Fibroblast of the aortic adventitia (primary cell): ENCODE measurements at places on chromosomes 2 and 18. TPM values are rescaled to one million over a fixed set of nuclear protein-coding genes. Genes with fewer than 3 reads are reported as not detected.

The DUSP19 gene
- 1.6 and 4.8 TPM in 2 replicates for total RNA-seq

GRCh38 chr18:78814766-78815165 lies 164.9 kb upstream of the SALL3 start:
- DNase-seq: no peak

DNA sequence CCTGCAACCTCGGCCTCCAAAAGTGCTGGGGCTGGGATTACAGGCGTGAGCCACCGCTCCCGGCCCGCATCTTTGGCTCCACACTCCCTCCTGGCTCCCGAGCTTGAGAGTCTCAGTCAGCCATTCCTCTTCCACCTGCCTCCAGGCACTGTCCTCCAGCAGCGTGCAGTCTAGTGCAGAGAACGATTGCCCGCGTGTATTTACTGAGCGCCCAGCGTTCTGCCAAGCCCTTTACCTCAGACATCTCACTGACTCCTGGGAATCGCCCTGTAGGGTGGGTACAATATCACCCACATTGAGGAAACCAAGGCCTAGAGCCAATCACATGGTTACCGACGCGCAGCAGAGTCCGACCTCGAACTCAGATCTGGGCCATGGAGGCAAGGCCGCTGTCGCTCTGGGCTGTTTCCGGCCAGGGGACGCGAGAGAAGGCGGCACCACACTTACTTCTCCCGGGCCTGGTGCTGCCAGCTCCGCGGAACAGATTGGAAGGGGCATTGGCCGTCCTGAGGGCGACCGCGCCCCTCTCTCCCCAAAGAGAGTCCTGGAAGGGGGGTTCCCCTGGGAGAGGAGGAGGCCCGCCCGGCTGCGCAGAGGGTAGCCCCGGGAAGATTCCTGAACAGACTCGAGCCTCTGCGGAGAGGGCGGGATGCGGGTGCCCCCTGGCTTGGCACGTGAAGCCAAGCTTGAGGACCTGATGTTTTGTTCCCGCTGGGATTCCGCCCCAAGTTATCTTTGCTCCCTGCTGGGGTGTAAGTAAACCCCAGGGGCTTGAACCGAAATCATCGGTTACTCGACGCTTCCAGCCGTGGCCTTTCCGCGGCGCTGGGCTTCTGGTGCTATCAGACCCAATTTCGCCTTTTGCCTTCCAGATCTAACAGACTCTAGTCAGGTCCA lies 5.2 kb upstream of the DLX2 start:
- DNase-seq: no peak

The TWIST2 gene
- 15.8 and 64.1 TPM in 2 replicates for total RNA-seq

The ACVR1C gene
- 0.63 and 1.2 TPM in 2 replicates for total RNA-seq

The BMP10 gene
- not detected in 2 replicates for total RNA-seq
